Skin of body (tissue), 3 donors: ENCODE measurements at places on chromosomes 3 and 15. TPM values are rescaled to one million over a fixed set of nuclear protein-coding genes. Genes with fewer than 3 reads are reported as not detected.

The REC114 gene
- not detected for total RNA-seq

The SLC2A2 gene
- not detected for total RNA-seq

The CHRNB4 gene
- not detected for total RNA-seq

The RTP3 gene
- total RNA-seq = not detected

The DAZL gene
- not detected for total RNA-seq

The FNDC3B gene
- total RNA-seq = 169 TPM

The ADPRH gene
- 2.7 TPM for total RNA-seq

The HTD2 gene
- 10.6 TPM for total RNA-seq

The GP9 gene
- 0.49 TPM for total RNA-seq

The ASB14 gene
- 0.10 TPM for total RNA-seq

The ACP3 gene
- total RNA-seq = 21.8 TPM

The ADAMTSL3 gene
- total RNA-seq = 16.9 TPM

The SMAD6 gene
- total RNA-seq = 16.2 TPM

The PAQR9 gene
- total RNA-seq = not detected
